ENCODE measurements at places on chromosomes 3 and 15.

DNA sequence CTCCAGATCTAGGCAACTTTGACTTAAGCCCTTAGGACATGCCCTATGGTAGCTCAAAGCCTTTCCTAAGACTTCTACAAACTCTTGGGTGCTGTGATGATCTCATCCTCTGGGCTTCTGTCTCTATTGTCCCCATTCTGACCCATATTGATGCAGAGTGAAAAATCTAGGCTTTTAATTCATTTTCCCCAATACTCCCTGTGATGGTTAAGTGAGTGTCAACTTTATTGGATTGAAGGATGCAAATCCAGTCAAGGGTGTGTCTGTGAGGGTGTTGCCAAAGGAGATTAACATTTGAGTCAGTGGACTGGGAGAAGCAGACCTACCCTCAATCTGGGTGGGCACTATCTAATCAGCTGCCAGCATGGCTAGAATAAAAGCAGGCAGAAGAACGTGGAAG lies 97.3 kb upstream of the NUDT16 start:
- DNase-seq, result no peak

DNA sequence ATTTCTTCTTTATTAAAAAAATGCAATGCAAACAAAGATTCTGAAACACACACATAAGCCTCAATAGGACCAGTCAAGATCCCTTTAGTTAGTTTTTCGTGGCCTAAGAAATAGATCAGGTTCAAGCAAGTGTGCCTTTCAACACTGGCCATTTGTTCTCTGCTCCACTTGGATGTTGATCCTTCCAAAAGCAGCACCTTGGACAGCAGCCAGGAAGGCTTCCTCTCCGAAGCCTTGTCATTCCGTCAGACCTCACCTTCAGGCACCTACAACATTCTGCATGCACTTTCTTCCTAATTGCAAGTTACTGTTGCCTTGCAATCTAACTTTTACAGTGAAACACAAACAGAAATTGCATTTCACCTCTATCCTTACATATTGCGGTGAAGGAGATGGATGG lies 155.9 kb upstream of the FEZF2 start:
- DNase-seq, result peak; percentile 24

- no peak for DNase-seq
These were observed 123.2 kb upstream of the CGNL1 start for GRCh38 chr15:57253082-57253481.

DNA sequence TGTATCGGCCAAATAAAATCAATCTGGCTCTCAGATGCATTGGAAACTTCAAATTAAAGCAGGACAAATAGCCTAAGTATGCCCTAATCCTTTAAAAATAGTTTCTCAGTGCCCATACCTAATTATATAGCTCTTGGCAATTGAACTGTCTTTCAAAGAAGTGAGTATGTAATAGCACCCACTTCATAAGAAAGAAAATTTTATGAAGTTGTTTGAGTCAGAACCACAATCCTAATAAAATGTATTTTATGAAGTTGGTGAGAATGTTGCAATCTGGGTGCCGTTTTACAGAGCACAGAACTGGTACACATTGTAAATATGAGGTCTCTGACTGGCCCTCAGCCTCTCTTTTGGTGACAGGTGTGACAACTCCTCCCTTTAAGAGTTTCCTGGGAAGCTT lies 45.4 kb downstream of the EPHB1 start:
- no peak for DNase-seq

GRCh38 chr15:84929795-84930603 lies 45.5 kb downstream of the SLC28A1 start:
- peak; percentile 86 for DNase-seq

DNA sequence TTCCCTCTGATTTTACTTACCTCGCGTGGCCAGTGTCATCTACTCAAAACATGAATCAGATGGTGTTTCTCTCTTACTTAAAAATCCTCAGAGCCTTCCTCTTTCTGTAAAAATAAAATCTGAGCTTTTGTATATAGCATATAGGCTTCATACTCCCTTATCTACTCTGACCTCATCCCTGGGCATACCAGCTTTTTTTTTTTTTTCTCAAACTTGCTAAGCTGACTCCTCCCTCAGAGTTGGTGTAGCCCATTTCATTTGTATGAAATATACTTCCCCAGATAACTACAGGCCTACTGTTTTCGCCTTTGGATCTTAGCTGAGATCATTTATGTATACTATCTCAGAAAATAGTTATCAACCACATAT lies 648.9 kb upstream of the ALCAM start:
- no peak for DNase-seq

DNA sequence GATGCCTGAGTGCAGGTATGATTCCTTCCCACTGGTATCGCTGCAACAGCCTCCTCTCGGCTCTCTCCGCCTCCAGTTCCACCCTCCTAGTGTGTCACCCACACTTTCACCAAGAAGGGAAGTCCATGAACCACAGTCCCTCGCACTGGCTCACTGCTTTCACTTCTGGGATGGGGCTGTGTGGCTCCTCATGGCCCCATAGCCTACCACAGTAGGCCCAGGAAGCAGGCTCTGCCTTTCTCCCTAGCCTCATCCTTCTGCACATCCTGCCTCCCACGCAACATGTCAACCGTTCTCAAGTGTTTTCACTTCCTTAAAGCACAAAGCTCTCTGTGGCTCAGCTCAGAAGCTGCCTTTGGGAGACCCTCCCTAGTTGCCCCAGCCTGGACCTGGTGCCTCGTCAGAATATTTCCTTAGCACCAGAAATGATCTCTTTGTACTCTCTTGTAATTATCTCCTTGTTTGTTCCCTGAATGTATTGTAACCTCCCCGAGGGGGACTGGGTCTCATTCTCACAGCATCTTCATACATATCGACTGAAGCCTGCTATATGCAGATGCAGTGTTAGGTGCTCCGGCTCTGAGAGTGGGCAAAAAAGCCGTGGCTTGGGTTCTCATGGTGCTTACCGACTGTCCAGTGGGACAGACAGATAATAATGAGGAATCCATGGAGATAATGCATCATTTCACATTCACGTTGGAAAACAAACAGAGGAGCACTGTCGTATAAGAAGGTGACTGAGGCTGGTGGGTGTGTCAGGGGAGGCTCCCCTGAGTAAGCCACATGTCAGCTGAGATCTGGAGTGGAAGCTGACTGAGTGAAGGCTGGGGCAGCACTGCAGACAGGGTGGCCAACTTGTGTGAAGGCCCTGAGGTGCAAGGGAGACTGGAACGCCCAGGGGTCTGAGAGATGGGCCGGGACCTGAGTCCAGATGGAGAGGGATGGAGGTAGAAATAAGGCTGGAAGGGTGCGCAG lies 107.1 kb downstream of the DGKG start:
- DNase-seq, result no peak

- DNase-seq, result no peak
These were observed 331.1 kb downstream of the TBC1D5 start for GRCh38 chr3:17411157-17411877.

DNA sequence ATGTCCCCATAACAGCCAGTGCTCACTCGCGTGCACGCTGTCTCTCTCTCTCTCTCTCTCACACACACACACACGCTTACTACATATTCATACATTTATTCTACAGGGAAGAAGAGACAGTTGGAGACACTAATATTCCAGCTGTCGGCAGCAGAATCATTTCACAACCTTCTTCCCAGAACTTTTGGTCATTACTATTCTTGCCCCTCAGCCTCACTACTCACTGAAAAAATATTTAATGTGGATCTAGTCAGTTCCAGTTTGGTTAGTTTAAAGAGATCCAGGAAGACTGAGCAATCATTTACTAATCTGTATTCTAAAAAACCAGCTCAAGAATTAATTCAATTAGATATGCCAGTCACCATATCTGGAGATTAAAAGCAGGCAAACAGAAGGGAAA lies 394.9 kb downstream of the PTPRG start:
- DNase-seq, result no peak

DNA sequence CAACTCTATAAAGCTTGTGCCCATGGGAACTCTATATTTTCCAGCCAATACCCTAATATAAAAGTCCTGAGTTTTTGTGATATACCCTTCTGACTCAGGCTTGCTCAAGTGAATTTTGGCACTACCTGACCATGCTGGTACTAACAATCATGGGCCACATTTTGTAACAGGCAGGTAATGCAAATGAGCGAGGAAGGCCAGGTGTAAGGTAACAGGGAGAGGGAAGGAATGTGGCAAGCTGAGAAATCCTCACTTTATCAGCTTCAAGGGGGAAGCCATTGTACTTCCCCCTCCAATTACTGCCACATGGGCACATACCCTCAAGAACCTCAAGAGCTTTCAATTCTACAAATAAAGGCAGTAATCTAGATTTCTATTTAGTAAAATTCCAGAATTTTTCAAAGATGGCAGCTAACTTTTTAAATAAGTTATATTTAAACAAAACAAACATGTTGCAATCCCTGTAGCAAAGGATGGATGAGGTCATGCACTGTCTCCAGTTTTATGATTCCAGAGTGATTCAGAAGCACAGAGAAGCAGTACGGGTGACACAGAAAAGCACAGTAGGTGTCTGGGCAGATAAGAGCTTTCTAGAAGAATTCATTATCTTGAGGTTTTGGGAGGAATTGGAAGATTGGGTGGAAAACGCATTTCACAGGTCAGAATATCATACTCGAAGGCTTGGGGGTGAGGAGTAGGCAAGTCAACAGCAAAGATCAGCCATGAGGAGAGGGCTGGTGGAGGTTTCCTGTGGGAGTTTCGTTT lies 87.6 kb downstream of the FOXP1 start:
- no peak for DNase-seq

DNA sequence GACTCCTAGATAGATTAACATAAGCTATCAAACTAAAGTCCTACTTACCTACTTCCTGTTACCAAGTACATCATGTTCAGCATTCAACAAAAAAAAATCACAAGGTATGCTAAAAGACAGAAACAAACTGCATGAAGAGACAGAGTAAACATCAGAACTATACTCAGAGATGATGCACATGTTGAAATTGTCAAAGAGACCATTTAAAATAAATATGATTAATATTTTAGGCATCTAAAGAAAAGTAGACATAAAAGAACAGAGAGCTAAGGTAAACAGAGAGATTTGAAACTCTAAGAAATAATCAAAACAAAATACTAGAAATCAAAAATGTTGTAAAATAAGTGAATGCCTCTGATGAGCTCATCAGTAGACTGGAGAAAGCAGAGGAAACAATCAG lies 224.8 kb upstream of the STAC start:
- no peak for DNase-seq

DNA sequence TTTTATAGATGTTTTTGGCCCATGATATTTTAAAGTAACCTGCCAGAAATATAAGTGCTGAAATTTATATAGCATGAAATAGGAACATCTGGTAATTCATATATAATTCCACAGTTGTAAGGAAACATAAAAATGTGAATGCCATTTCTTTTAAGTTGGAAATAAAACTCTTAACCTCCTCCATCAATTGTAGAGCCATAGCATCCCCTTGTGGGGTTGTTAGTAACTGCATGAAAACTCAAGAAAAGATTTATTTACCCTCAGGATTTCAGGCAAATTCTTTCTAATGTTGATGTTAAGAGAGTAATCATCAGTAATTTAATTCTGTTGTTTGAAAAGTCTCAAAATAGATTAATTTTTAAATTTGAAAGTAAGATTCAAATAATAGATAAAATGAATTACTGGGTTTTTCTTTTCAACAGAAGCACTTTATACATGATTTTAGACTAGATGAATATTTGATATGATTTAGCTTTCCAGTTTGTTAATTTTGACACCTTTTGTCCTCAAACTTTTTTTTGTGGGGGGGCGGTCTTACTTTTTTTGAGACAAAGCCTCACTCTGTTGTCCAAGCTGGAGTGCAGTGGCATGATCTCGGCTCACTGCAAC lies 74.7 kb downstream of the RASA2 start:
- DNase-seq, result peak; percentile 29

GRCh38 chr3:122312826-122313225 lies 12.2 kb upstream of the CSTA start:
- DNase-seq, result no peak

- DNase-seq, result peak; percentile 0
These were observed 559.0 kb downstream of the PDCD6IP start for GRCh38 chr3:34357461-34357860.

- DNase-seq, result peak; percentile 98
These were observed 10.5 kb upstream of the BUB1B start for GRCh38 chr15:40150163-40150925.

DNA sequence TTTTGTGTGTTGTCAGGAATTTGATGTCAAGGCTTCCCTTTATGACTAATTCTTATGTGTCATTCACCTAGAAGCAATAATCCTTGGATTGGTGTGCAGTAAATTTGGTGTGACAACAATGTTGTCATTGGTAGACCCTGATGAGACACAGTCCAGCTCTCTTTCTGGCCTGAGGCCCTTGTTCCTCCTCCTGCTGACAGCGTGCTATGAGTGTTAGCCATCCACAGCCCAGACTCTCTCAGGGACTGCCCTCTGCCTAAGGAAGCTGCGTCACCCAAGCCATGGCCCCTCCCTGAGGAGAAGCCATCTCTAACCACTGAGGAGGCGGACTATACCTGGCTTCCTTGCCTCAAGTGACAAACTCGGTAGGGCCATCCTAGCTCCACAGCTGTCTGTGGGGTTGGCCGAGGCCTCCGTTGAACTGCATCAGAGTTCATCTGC lies 13.3 kb upstream of the TM4SF1 start:
- no peak for DNase-seq

DNA sequence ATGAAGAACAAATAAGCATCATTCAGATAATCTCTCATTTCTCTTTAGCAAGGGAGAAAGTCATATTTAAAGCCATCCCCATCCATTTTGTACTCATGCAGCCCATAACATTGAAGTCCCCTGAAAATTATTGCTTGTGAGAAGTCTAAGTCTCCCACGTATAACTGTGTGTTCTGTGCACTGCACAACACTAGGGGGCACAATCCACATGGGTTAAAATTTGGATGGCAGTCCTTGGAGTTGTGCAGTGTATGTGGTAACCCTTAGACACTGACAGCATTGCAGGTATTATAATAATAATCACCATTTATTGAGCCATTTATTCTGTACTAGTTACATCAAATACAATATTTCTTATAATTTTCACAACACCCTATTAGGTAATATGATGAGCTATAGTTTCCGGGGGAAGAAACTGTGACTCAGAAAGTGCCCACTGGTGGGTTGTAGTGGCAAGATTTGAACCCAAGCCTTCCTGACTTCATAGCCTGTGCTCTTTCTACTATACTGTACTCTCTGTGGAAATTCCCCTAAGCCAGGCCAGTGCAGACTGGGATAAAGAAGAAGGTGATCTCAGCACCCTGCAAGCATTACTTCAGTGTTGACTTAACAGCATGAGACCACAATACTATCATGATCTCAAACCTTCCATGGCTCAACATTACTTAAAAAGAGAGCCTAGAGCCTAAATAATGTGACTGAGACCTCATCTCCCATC lies 15.7 kb downstream of the KCNAB1 start:
- peak; percentile 24 for DNase-seq

DNA sequence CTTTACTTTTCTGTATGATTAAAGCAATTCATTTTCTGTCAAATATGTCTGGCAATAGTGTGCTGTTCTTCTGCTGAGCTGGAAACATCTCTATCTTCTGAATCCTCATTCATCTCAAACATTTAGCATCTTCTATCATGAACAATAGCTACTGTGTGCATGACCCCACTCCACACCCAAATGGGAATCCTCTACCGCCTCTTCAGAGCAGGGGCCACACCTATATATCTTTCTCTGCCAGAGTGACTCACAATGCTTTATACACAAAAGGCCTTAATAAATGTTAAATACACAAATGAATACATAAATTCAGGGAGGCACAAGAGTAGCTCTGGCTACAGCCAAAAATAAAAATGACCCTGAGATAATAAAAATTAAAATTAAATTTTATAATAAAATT lies 8.0 kb downstream of the ALDH1A2 start:
- DNase-seq, result no peak

GRCh38 chr15:61032600-61033286 lies 196.4 kb downstream of the RORA start:
- DNase-seq, result peak; percentile 72

Data from SJCRH30 (cell line).